ENCODE measurements at places on chromosomes 16 and 17.

DNA sequence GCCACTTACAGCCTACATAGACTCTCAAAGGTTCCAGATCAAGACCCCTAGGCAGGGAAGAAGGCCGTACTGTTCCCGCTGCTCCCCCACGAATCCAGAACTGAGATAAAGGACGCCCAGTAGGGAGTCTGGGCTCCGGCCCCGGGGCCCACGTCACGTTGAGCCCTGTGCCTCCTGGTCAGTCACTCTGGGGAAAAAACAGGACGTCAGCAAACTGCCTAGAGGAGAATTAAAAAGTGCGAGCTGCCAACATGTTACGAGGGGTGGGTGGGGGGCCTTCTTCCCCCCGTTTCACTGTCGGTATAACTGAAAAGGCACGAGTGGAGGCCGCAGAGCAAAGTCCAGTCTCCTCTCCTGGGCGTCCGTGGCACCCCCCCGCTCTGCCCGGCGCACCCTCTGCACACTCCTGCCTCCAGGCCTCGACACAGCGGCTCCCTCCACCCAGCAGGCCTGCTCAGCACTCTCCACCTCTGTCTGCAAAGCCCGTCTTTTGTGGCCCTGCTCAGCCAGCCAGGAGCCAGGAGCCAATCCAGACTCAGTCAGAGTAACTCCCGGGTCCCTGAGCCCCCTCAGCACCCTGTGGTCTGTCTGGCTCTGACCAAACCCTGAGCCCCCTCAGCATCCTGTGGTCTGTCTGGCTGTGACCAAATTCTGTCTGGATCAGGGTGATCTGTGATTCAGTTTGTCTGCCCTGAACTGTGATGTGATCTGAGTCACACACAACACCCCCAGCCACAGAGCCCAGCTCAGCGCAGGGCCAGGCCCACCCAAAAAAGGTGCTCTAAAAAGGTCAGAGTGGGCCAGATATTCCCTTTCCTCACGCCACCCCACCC is 6.2 kb downstream of the ITGAE start:
- no peak for DNase-seq

- DNase-seq: no peak
These were observed 108.8 kb downstream of the ELAC2 start for GRCh38 chr17:12909046-12909445.

DNA sequence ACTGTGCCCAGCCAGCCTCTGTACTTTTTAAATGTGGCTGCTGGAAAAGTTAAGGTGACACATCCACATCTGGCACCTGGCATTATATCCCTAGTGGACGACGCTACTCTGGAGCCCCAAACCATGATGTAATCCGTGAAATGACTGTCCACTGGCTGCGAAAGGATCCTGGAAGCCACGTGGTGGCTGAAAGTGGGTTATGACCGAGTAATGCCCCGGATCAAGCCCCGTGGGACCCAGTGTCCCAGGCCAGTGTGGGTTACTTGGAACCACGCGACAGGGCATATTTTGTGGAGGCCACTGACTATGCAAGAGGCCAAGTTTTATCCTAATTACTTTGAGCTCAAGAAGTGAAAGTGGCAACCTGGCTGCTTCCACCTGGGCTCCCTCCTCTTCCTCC is 79.6 kb downstream of the PGS1 start:
- DNase-seq: no peak

GRCh38 chr17:31834448-31834847 is 24.6 kb downstream of the COPRS start:
- DNase-seq: no peak

DNA sequence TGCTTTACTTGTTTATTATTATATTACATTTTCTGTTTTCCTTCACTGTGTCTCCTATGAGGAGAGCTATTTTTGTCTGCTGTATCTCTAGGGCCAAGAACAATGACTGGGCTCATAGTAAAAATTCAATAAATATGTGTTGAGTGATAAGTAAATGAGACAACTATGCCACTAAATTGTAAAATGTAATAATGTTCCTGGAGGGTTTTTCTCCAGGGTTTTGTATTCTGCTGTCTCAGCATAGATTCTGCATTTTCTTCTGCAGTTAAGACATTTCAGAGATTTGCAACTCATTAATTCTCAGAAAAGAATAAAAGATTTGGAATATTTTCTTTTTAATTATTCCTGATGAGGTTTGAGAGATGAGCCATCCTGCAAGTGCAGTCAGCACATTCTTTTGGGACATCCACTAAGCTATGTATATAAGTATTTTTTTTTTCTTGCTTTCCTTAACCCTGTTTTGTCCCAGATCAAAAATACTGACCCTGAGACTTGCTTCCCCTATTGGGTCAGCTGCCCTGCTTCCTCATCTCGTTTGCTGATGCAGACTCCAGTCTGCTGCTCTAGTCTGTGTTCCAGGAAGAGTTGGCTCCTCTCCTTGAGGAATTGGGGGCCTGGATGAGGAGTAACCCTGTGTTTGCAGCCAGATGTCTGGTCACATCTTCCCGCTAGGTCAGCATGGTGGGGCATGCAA is 122.9 kb downstream of the ABCA8 start:
- DNase-seq: no peak

DNA sequence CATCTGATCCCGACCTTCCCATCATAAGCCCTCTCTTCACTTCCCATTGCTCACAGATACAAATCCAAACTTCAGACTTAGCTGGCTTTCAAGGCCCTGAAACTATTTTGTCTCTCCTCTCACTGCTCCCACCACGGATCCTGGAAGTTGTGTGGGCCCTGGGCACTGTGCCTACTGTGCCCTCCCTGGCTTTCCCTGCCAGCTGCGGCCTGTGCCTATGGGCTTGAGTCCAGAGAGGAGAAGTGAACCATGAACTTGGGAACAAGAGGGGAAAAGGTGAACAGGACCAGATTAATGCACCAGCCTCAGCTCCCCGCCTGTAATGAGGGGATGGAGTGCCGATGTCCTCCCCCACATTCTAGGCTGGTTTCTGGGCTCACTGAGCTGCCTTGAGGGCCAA is 18.9 kb upstream of the KCNJ12 start:
- DNase-seq: no peak

DNA sequence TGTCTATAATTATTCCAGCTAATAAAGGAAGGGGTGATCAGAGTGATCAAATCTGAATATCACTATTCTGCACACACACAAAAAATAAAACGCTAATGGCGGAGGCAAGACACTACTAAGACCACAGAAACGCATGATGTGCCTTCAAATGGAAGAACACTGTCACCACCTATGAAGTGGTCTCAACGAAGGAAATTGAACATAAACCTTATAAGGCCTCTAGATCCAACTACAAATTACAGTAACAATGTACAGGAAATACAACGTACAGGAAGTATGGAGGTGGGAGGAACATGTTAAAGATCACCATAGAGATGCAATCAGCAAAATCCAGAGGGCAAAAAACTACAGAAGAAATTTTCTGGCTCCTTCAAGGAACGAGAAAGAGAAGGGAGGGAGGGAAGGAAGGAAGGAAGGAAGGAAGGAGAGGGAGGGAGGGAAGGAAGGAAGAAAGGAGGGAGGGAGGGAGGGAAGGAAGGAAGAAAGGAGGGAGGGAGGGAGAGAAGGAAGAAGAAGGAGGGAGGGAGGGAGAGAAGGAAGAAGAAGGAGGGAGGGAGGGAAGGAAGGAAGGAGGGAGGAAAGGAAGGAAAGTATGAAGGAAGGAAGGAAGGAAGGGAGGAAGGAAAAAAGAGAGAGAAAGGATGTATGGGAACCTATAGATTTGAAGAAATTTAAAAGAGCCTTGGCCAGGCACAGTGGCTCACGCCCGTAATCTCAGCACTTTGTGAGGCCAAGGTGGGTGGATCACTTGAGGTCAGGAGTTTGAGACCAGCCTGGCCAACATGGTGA is 3.1 kb upstream of the SGCA start:
- no peak for DNase-seq

- DNase-seq: no peak
These were observed 417.2 kb upstream of the C16orf82 start for GRCh38 chr16:26649381-26650045.

- no peak for DNase-seq
These were observed 233.2 kb downstream of the PMP22 start for GRCh38 chr17:15031975-15032374.

GRCh38 chr17:7839876-7840261 is 5.9 kb downstream of the KDM6B start:
- DNase-seq: no peak

DNA sequence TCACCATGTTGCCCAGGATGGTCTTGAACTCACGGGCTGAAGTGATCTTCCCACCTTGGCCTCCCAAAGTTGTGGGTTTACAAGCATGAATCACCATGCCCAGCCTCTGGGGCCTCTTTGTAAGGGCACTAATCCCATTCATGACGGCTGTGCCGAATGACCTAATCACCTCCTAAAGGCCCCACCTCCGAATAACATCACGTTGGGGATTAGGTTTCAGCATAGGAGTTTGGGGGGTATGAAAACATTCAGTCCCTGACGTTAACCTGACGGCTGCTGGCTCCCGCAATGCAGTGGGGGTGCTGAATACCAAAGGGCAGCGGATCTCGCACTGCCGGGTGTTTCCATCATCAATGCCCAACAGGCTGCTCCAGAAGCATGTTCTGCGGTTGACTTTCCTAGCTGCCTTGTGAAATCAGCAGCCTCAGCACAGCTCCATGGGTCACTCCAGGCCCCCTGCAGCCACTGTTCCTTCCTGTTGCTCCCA is 120.8 kb upstream of the SEC14L1 start:
- peak; percentile 15 for DNase-seq

- DNase-seq: no peak
These were observed 643.2 kb downstream of the WWOX start for GRCh38 chr16:78742501-78743283.

DNA sequence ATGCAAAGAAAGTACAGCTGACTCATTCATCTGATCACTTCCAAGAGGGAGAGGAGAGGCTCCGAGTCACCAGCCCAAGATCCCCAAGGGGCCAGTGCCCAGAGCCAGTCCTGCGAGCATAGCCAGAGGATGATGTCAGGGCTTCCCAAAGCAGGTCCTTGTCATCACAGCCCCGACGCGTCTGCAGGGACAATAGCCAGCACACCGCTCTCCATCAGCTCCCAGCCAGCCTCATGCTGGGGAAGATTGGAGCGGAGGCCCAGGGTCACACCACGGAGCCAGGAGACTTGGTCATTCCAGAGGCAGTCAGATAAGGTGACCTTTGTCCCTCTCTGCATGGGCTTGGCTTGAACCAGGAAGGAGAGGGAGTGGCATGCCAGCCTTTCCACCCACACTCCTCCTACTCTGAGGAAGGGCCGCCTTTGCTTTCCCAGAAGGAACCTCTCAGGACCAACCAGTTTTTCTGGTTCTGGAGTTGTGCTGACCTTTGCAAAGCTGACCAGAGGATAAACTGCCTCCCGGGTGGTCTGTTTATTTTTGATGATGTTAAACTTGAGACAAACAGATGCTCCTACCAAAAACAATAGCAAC is 58.3 kb upstream of the ARHGAP44 start:
- no peak for DNase-seq

GRCh38 chr17:45715787-45716186 is 68.3 kb upstream of the CRHR1 start:
- no peak for DNase-seq

DNA sequence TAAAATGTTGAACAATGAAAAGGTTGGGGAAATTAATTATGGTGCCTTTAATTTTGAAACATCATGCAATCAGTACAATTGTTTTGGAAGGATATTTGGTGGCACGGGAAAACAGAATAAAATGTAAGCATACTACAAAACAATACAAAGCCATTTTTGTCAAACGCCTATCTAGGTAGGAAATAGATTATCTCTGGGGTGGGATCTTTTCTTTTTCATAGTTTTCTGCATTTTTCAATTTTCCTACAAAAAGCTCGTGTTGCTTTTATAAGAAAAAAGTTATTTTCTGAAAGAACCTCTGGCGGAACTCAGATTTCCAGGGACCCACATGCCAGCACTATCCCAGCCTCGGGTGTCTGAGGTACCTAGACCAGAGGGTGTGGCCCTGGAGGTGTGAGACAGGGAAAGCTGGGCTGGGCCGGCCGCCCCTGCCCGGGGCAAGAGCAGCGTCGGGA is 961 bp upstream of the MAP3K3 start:
- no peak for DNase-seq

- no peak for DNase-seq
These were observed 203.9 kb downstream of the ZNF423 start for GRCh38 chr16:49651996-49652395.

DNA sequence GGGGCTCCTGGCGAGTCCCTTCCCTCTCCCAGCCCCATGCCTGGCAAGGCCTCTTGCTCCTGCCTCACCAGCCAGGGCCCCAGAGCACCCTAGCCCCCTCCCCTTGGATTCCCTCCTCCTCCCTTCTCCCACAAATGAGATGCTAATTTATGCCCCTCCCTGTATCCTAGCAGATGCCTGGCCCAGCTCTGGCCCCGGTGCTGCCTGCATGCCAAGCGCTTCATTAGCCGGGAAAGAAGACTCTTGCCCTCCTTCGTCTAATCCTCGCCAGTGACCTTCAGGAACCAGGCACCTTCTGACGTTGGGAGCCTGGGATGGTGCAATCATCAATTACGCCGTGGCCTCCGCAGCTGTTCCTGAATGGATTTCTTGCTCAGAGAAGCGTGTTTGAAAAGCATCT is 127.8 kb downstream of the SDK2 start:
- no peak for DNase-seq

DNA sequence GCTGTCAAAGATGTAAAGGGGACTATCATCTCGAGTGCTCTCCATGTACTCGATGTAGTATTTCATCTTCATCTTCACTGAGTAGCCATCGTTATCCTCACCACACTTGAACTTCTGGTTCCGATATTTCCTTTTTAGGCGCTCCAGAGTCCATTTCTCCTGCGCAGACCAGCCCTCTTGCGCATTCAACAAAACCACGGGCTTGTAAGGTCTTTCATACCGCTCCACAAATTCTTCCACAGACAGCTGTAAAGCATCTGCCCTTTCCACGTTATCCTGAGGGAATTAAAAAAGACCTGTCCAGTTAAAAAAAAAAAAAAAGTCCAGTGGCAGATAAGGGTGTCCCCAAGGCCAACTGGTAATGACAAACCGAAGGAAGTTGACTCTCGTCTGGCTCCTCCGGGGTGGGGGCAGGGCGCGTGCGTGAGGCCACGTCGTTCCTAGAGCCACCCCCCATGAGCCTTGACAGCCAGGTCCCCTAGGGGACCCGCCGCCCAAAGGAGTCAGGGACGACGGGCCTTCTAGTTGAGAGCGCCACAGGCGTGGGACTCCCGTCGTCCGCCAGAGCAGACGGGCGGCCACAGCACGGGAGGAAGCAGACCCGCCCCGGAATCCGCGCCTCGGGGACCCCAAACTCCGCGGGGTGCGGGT is 701 bp downstream of the JMJD6 start:
- DNase-seq: no peak

- DNase-seq: no peak
These were observed 494.4 kb downstream of the HS3ST4 start for GRCh38 chr16:26186091-26186615.

DNA sequence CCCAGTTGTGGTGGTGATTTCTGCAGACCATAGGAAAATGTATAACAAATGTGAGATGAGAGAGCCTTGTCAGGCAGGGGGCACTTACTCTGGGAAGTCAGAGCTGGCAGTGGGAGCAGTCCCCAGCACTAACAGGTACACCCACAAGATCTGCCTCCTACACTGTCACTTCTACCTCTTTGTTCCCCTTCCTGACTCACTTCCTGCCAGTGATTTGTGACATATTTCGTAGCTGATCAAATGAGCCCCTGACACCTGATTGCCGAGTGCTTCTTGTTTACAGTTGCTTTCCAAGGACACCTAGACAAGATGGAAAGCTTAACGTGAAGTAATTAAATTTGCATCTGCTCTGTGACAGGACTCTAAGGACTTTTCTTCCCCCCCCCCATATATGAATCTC is 40.5 kb downstream of the FTO start:
- DNase-seq: no peak

- DNase-seq: no peak
These were observed 7.0 kb upstream of the IL27 start for GRCh38 chr16:28513484-28514181.
